ENCODE measurements at places on chromosomes 13 and 19. TPM values are rescaled to one million over a fixed set of nuclear protein-coding genes. Genes with fewer than 3 reads are reported as not detected.

Gene KRTDAP
- 17,439 TPM for total RNA-seq

Gene ZNF420
- total RNA-seq, result 28.5 TPM

Gene ZNF577
- total RNA-seq, result 18.3 TPM

Gene LIN7B
- 55.4 TPM for total RNA-seq

Gene KLK2
- not detected for total RNA-seq

Gene UNC13A
- not detected for total RNA-seq

Gene SPRED3
- 0.34 TPM for total RNA-seq

Gene CIRBP
- total RNA-seq, result 545 TPM

Gene CLPTM1
- total RNA-seq, result 103 TPM

Gene DMAC2
- total RNA-seq, result 35.7 TPM

Gene TM9SF2
- total RNA-seq, result 68.4 TPM

Gene GRIK5
- total RNA-seq, result 0.76 TPM

Gene POU2F2
- 3.8 TPM for total RNA-seq

Gene NTN5
- total RNA-seq, result 1.9 TPM

Gene IFNL1
- not detected for total RNA-seq

Gene PTGER1
- total RNA-seq, result 0.62 TPM

Gene IQCN
- 3.0 TPM for total RNA-seq

Gene RNF225
- total RNA-seq, result 62.7 TPM

Gene MARK4
- 42.8 TPM for total RNA-seq

Gene SHISA7
- total RNA-seq, result not detected

Gene MAST3
- 19.8 TPM for total RNA-seq

Gene KLK12
- not detected for total RNA-seq

Gene PTH2
- not detected for total RNA-seq

Gene GJB2
- 72.9 TPM for total RNA-seq

Gene C19orf85
- not detected for total RNA-seq

Gene SOX1
- not detected for total RNA-seq

Gene AP2S1
- 123 TPM for total RNA-seq
